ENCODE measurements at places on chromosomes 12 and 14.
A peak's percentile ranks its signal among the peaks of the same experiment; 100 is the strongest.

- DNase-seq: no peak
Observed at GRCh38 chr12:59619461-59620240, 23.8 kb downstream of the SLC16A7 start.

DNA sequence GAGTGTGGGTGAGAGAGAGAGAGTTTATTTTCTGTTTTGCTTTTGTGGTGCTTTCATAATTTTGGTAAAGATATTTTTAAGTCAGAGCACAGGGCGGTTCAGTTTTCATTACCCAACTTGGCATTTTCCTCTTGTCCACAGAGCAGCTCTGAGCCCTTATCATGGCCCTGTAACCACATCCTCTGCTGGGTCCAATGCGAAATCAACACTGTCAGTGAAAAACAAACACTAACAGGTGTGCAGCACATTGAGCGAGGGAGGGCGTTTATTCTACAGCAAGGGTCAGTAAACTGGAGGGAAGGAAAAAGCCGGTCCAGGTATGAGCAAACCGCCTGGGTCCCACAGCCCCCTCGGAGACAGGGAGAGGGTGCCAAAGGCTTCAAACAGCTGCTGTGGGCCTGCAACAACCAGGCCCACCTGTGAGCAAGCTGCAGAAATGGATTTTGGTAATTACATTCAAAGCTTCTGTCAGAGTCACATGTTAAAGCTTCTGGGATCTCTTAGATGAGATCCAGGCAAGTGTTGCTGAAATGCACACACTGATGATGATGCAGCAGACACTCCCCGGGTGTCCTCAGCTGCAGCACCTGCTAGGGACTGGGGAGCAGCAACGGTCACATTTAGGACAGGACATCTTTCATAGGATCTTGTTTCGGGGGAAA is 132.7 kb upstream of the DYRK2 start:
- peak; percentile 12 for DNase-seq

DNA sequence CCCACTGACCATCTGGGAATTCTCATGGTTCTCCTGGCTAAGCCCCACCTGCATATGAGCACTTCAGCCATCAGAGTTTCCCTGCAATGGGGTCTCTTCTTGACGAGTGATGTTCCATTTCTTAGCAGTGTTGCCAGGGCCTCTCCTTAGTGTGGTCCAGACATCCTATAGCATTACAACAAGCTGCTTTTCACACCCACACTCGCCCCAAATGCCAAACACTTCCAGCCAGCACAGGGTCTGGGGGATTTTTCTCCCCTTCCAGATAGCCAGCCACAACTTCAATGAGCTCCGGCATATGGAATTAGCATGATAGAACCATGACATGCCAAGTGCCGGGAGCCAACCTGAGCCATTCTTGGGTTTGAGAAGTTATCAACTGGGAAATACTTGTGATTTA is 267.4 kb downstream of the ZFP36L1 start:
- DNase-seq: no peak

- no peak for DNase-seq
Observed at GRCh38 chr14:77980475-77981321, 180.8 kb downstream of the ADCK1 start.

Measured in GM10248 (cell line).